ENCODE measurements at places on chromosomes 1 and 21.

- DNase-seq: no peak
Observed at GRCh38 chr1:159941591-159942560, 3.5 kb downstream of the IGSF9 start.

- DNase-seq: no peak
Observed at GRCh38 chr1:226973371-226973897, 33.3 kb downstream of the COQ8A start.

- peak; percentile 81 for DNase-seq
Observed at GRCh38 chr1:39575191-39576015, 1.2 kb downstream of the PABPC4 start.

DNA sequence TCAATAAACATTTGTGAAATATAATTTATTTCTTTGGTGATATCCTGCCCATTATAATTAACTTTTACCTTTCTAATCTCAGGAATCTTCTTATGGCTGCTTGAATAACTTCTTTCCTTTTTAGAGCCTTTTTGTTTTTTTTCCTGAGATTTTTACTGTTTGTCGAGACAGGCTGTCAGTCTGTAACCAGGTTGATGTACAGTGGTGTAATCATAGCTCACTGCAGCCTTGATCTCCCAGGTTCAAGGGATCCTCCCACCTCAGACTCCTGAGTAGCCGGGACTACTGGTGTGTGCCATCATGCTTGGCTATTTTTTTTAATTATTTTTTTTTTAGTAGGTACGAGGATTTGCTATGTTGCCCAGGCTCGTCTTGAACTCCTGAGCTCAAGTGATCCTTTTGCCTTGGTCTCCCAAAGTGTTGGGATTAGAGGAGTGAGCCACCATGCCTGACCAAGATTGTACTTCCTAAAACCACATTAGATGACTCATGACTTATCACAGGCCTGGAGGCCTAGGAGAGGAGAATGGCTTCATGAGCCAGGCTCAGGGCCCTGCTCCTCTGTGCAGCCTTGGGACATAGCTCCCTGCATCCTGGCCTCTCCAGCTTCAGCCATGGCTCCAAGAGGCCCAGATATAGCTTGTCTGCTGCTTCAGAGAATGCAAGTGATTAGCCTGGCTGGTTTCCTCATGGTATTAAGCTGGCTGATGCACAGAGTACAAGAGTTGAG, 48.6 kb downstream of the CTH start:
- no peak for DNase-seq

GRCh38 chr1:145891143-145891542, 5.5 kb upstream of the ANKRD35 start:
- DNase-seq: no peak

DNA sequence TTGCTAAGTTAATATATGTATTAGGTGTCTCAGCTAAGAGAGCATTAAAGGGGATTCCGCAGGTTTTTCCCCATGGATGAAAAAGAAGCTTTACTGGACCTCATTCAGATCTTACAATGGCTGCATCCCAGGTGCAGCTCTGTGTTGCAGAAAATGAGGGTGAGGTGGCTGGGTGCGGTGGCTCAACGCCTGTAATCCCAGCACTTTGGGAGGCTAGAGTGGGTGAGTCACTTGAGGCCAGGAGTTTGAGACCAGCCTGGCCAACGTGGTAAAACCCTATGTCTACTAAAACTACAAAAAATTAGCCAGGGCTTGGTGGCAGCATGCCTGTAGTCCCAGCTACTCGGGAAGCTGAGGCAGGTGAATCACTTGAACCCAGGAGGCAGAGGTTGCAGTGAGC, 58.5 kb upstream of the MORC3 start:
- no peak for DNase-seq

Measured in activated CD8-positive, alpha-beta memory T cell treated with anti-CD3 and anti-CD28 coated beads, Interleukin-2, amount 50 U/mL, for 48 hours (primary cell).